ELF-1 (cell line): ENCODE measurements at places on chromosomes 4 and X.
A peak's percentile ranks its signal among the peaks of the same experiment; 100 is the strongest.

DNA sequence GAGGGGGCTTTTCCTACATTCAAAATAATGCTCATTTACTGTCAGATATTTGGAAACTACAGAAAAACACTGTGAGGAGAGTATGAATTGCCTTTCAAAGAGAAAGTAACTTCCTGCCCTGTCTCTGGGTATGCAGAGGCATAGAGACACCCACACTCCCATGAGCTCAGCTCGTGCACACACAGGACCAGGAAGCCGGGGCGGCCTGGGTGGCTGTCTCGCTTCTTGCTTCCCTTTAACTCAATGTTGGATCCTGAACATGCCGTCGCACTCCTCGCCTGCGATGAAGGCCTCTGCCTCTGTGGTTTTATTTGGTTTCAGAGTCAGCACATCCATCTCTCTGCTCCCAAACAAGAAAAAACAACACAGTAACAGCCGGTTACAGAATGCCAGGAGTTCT lies 40.1 kb upstream of the GPR78 start:
- no peak for DNase-seq

DNA sequence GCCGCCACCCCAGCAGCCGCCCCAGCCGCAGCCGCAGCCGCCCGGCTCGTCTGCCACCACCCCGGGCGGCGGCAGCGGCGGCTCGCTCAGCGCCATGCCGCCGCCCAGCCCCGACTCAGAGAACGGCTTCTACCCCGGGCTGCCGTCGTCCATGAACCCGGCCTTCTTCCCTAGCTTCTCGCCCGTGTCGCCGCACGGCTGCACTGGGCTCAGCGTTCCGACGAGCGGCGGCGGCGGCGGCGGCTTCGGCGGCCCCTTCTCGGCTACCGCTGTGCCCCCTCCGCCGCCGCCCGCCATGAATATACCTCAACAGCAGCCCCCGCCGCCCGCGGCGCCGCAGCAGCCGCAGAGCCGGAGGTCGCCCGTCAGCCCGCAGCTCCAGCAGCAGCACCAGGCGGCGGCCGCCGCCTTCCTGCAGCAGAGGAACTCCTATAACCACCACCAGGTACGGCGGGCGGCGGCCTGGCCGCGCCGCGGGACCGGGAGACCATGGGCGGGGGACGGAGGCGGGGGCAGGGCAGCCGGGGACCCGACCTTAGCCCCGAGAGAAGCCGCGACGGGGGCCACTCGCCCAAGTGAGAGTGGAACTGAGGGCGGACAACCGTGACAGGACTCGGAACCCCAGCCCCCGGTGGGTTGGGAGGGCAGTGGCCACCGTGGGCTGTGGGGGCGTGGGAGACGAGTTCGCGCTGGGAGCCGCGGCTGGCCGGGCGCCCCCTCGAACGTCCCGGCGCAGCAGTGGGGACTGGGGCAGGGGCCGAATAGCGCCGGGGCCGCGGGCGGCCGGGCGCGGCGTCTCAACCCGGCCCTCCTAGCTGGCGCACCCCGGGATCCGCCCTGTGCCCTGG lies 1.8 kb downstream of the CPEB2 start:
- DNase-seq = peak; percentile 64

DNA sequence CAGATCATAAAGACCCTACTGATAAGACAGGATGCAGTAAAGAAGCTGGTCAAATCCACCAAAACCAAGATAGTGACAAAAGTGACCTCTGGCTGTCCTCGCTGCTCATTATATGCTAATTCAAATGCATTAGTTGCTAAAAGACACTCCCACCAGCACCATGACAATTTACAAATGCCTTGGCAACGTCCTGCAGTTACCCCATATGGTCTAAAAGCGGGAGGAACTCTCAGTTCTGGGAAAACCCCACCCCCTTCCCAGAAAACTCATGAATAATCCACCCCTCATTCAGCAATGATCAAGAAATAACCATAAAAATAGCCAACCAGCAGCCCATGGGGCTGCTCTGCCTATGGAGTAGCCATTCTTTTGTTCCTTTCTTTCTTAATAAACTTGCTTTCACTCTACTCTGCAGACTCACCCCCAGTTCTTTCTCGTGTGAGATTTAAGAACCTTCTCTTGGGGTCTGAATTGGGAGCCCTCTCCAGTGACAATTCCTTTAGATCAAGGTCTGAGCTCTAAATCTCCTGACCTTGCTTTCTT lies 217.1 kb upstream of the STS start:
- DNase-seq = no peak

DNA sequence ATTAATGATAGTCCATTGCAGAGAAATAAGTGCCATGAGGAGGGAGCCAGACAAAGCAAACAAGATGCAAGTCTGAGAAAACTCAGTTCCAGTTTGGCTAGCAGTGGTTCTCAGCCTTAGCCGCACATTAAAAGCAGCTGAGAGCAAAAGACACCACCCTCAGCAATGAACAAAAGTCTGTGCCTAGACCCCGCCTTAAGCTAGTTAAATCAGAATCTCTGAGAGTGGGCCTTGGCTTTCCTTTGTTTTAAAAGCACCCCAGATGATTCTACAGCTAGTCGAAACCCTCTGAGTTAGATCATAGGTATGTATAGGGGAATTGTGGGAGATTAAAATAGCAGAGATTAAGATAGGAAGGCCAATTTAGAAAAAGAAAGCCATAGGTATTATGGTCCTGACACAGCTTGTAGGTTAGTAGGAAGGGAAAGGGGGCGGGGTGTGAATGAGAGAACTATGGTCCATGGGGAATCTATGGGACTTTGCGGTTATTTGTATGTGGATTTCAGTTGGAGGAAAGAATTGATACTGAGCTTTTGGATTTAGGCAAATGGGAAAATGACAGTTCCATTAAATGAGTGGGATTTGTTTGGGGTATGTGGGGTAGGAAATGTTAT lies 12.0 kb downstream of the SPRY1 start:
- DNase-seq = no peak

- DNase-seq = no peak
Measured at GRCh38 chr4:113223001-113223400, 173.5 kb downstream of the ANK2 start.

DNA sequence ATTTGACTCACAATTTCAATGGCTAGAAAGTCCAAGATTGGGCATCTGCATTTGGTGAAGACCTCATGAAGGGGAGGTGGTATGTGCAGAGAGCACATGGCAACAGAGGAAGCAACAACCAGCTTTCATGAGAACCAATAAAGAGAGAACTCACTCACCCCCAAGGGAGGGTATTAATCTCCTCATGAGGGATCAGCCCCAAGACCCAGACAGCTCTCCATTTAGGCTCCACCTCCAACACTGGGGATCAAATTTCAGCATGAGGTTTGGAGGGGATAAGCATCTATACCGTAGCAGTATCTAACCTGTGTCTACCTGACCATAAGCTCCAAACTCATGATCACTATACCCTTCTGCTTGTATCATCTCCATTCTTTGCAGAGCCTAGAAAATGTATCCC lies 9.3 kb upstream of the TBC1D19 start:
- DNase-seq = no peak

- no peak for DNase-seq
Measured at GRCh38 chrX:48613502-48614160, 16.3 kb downstream of the WDR13 start.
